ENCODE measurements at places on chromosomes 12 and 14. TPM values are rescaled to one million over a fixed set of nuclear protein-coding genes. Genes with fewer than 3 reads are reported as not detected.

Gene VCPKMT
- total RNA-seq: 24.4 TPM

Gene PDE3A
- 0.10 TPM for total RNA-seq

Gene RND1
- 10.5 TPM for total RNA-seq

Gene HCAR1
- not detected for total RNA-seq

Gene IAPP
- not detected for total RNA-seq

Gene NFATC4
- total RNA-seq: 0.44 TPM

Gene INSM2
- not detected for total RNA-seq

Gene TOGARAM1
- total RNA-seq: 17.1 TPM

Gene TMEM63C
- total RNA-seq: 1.5 TPM

Gene LRP1-AS
- total RNA-seq: not detected

DNA sequence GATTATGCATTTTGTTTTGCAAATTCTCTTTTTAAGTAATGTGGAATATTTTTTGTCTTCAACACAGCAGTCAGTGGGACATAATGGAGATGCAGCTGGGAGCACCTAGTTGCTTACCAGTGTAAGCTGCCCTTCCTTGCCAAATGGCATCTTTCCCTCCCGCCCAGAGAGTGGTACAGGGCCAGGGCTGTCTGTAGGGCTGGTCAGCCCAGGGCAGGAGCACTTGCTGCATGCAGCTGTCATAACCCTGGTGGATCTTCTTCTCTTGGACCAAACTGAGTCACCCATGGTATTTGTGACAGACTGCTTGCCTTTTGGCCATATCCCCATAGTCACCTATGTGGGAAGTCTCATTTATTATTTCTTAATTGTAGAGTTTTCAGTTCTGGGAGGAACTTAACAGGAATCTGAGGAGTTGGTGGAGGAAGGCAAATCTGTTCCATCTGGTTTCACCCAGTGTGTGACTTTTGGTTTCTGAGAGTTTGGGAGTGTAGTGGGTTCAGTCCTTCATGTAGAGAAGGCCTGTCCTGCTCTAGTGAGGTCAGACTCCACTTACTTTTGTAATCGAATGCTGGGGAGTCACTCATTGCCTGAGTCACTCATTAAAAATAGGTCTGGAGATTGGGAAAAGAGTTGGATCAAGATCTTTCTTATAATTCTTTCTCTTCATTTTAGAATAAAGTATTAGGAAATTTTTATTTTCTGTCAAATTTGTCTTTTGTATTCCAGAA, 62.0 kb upstream of the ASPG start:
- no peak for DNase-seq

DNA sequence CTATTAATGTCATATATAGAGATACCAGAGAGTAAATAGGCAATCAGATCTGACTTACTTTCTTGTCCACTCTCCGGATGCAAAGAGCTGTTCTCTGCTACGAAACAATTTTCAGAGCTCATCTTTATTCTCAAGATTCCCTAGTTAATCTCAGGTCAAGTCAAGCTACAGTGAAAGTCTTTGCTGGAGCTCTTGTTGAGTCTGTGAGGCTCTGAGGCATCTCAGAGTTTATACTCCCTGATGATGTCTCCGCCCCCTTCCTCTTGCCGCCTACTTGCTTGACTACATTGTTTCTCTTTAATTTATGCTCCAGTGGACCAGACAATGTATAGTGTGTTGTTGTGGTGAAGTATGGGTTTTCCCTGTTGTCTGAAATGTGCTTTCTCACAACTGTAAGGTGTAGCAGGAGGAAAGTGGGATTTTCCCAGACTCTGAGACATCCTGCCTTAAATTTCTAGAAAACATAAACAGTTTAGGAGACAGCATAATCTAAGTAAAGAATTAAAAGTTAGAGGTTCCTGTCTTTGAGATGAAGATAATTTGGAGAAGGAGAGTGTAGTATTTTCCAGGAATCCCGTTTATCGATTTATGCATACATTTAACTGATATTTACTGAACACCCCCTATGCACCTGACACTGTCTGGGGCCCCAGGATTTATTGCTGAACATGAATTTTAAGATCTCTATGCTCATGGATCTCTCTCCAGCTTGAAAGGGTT, at the start of gene CD69:
Gene CD69 (minus strand): TSS at position 203 of the 720 bp plus-strand sequence. CDS start 81 bp downstream, at position 122.
- DNase-seq: peak; percentile 87

DNA sequence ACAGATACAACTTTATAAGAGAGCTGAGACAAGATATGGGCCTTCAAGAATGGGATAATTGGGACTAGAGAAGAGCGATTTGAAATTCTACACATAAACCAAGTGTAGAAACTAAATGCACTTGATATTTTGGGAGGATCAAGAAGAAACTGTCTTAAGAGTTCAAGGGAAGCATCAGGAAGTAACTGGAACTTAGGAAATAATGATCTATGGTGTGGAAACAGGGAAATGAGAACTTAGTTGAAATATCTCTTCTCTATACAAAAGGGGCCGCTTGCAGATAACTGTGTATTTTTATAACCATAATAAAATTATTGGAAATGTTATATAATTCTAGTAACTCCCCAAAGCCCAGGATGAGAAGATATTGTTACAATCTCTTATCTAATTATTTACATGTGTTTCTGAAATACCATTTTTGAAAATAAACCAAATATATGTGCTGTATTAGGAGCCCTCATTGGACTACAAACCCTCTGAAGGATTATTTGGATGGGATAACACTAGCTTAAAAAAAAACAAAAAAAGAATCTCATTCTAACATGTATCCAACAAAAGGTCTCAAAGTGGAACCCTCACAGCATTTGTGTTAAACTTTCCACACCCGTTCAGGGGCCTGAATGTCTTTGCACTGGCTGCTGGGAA, 84.7 kb upstream of the FLRT2 start:
- no peak for DNase-seq

GRCh38 chr12:28512876-28513275, 322.6 kb downstream of the CCDC91 start:
- DNase-seq: no peak

DNA sequence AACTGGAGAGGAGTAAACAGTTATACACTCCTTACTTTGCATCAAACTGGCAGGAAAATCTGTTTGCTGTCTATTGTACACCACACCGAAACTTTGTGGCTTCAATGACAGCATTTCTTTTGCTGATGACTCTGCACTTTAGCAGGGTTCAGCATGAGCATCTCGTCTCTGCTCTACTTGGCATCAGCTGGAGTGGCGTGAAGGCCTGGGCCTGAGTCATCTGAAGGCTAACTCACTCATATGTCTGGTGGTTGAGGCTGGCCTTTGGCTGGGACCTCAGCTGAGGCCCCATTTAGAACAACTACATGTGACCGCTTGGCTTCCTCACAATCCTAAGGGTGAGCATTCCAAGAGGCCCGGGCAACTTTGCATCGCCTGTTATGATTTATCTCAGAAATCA, 28.7 kb upstream of the REP15 start:
- DNase-seq: no peak

DNA sequence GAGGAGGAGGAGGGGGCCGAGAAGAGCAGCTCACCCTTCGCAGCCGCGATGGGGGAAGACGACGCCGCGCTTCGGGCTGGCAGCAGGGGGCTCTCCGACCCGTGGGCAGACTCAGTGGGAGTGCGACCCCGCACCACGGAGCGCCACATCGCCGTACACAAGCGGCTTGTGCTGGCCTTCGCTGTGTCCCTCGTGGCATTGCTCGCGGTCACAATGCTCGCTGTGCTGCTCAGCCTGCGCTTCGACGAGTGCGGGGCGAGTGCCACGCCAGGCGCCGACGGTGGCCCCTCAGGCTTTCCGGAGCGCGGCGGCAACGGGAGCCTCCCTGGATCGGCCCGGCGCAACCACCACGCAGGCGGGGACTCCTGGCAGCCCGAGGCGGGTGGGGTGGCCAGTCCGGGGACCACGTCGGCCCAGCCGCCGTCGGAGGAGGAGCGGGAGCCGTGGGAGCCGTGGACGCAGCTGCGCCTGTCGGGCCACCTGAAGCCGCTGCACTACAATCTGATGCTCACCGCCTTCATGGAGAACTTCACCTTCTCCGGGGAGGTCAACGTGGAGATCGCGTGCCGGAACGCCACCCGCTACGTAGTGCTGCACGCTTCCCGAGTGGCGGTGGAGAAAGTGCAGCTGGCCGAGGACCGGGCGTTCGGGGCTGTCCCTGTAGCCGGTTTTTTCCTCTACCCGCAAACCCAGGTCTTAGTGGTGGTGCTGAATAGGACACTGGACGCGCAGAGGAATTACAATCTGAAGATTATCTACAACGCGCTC, 745 bp downstream of the TRHDE start:
- no peak for DNase-seq

- DNase-seq: no peak
Observed at GRCh38 chr14:97854918-97855317, 1057.7 kb downstream of the VRK1 start.

- DNase-seq: no peak
Observed at GRCh38 chr14:67389275-67389674, 22.7 kb downstream of the PLEK2 start.

- no peak for DNase-seq
Observed at GRCh38 chr12:39451977-39452376, 9.1 kb upstream of the KIF21A start.

- DNase-seq: no peak
Observed at GRCh38 chr14:102951034-102951433, 28.6 kb downstream of the AMN start.

- DNase-seq: no peak
Observed at GRCh38 chr14:77912754-77913556, 113.0 kb downstream of the ADCK1 start.

DNA sequence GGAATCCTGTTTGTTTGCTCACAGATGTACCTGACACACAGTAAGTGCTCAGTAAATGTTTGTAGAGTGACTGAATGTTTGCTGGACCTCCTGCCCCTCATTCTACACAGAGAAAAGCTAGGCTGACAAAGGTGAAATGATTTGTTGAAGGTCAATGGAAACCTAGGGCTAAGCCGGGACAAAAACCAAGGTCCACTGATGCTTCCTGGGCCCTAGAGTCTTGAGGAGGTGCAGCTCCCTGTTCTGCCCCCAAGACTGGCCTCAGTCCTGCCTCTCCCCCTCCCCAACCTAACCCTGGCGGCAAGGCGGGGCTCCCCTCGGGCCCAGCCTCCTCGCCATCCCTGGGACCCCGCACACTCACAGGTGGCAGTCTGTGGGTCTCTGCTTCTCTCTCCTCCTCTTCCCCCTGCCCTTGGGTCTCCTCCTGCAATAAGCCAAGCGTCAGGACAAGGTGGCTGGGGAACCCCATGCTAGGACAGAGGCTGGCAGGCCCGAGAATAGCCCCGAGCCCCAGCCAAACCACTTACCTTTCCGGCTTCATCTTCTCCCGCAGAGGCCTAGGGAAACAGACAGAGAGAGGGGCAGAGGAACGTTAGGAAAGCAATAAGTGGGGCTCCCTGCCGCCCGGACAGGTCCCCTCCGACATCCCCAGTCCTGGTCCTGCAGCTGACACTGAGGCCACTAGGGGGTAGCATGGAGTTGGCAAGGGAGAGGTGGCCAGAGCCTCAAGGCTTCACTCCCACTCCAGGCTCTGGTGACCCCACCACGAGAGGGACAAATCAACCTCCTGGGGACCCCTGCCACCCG, 9.3 kb downstream of the PGF start:
- DNase-seq: peak; percentile 41

GRCh38 chr14:99605299-99605961, 1.4 kb upstream of the CCDC85C start:
- DNase-seq: peak; percentile 85

GRCh38 chr14:93759719-93760307, 28.5 kb downstream of the PRIMA1 start:
- no peak for DNase-seq

DNA sequence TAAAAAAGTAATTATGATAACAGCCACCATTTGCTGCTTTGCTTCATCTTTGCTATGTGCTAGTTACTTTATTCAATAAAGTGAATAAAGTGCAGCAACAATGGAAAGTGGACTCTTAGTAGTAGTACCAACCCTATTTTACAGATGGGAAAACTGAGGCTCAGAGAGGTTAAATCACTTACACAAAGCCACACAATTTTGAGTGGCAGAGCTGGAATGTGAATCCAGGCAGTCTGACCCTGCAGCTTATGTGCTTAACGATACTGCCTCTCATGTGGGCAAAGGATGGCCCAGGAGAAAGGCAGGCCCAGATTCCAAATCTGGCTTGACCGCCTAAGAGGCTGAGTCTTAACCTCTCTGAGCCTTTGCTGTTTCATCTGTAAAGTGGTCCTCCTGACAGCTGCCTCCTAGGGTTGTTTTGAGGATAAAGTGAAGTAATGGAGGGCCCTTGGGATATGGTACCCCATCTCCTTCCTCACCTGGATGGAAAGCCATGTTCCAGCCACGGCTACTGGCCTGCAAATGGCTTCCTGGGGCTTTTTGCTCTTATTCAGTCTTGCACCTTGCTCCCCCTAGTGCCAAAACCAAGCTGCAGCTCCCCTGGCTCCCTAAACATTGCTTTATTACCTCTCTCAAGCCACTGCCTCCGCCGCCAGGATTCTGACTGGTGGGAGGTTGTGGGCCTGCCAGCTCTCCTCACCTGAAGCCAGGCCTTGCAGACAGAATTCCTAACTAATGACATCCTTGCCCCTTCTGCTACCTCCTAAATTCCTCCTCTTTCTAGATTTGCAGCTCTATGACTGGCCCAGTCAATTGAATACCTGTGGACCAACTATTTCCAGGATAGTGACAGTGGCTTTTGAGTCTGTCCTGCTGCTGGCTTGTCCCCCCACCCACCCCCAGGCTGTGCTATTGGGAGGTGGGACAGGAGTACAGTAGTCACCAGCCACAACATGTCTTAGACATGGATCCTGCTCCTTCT, 283.3 kb upstream of the PWP1 start:
- peak; percentile 53 for DNase-seq

GRCh38 chr12:130859161-130859560, 12.7 kb upstream of the RAN start:
- DNase-seq: no peak

- no peak for DNase-seq
Observed at GRCh38 chr12:90250042-90250441, 541.4 kb upstream of the ATP2B1 start.

GRCh38 chr12:42343721-42344120, 17.8 kb downstream of the PPHLN1 start:
- no peak for DNase-seq

GRCh38 chr12:46617167-46617566, 208.6 kb downstream of the SLC38A4 start:
- no peak for DNase-seq

- DNase-seq: no peak
Observed at GRCh38 chr12:41438854-41439541, 250.9 kb downstream of the PDZRN4 start.

- DNase-seq: no peak
Observed at GRCh38 chr12:94941440-94941862, 62.0 kb downstream of the NDUFA12 start.

DNA sequence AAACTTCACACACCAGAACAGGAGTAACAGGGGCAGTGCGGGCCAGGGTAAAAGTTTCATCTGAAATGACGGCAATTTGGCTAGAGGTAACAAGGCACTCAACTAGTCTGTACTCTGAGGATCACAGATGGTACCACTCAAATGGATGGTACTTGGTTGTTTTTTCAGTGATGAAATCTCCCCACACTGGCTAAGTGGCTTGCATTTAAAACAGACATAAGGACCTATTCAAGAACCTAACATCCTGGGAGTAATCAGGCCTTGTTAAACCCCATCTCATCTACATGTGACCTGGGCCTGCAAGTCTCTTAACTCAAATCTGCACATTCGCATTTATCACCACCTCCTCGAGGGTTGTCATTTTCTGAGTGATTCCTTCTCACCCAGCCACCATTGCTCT, 90.8 kb downstream of the PRKAB1 start:
- DNase-seq: no peak

Data from T-cell (primary cell).